ENCODE measurements at places on chromosomes 4 and X.

- DNase-seq: no peak
Observed at GRCh38 chr4:89420507-89420906, 112.9 kb upstream of the GPRIN3 start.

GRCh38 chr4:80156410-80156809 is 40.9 kb upstream of the PRDM8 start:
- DNase-seq: no peak

- DNase-seq: no peak
Observed at GRCh38 chrX:150352114-150352513, 11.0 kb upstream of the MAMLD1 start.

GRCh38 chr4:83568062-83568461 is 32.2 kb downstream of the GPAT3 start:
- DNase-seq: no peak

DNA sequence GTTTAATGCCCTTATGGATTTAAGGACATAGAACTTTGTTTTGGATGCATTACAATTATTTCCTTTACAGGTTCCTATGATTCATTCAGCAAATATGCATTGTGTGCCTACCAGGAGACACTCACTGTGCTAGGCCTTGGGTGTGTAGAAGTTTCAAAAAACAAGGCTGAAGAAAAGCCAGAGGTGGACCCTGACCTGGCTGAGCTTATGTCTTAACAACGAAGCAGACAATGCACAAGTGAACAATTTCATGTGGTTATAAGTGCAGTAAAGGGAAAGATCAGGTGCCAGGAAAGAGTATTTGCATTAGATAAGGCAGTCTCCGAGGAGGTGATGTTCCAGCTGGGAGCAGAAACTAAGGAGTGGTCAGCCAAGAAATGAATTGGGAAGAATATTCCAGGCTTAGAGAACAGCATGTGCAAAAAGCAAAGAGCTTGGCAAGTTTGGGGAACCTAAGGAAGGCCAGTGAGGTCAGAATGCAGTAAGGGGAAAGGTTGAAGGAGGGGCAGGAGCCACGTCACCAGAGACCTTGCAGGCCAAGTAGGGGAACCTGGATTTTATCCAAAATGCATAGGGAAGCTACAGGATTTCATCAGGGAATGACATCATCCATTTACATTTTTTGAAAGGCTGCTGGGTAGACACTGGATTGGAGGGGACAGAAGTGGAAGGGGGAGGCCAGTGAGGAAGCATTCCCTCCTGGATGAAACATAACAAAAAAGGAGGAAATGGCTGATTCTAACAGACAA is 193.6 kb downstream of the SOWAHB start:
- no peak for DNase-seq

DNA sequence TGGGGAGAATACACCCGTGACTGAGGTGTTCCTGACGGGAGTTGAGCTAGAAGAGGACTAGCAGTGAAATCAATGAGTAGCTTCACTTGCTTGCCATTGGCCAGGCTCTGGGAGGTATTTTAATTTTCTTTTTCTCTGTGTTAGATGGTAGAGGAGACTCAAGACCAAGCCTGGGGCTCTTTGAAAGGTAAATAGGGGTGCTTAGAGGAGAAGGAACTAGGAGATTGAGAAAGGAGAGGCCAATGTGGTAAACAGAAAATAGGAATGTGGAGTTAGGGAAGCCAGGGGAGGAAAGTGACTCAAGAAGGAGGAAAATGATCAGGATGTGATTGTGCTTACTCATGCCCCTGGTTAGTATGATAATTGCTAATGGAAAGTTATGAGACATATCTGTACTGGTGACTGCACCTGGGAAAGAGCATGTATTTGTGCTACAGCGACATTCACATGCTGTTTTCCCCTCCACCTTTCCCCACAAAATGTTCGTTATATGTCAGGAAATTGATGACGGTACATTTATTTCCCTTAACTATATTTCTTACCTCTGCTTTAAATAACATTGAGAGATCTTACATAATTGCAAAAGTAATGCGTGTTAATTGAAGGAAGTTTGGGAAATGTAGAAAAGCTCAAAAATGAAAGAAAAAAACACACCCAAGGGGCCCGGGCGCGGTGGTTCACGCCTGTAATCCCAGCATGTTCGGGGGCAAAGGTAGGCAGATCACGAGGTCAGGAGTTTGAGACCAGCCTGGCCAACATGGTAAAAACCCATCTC is 16.9 kb upstream of the LRBA start:
- DNase-seq: peak; percentile 41

GRCh38 chr4:180664766-180665368 is 1578.3 kb upstream of the TENM3 start:
- DNase-seq: peak; percentile 72

DNA sequence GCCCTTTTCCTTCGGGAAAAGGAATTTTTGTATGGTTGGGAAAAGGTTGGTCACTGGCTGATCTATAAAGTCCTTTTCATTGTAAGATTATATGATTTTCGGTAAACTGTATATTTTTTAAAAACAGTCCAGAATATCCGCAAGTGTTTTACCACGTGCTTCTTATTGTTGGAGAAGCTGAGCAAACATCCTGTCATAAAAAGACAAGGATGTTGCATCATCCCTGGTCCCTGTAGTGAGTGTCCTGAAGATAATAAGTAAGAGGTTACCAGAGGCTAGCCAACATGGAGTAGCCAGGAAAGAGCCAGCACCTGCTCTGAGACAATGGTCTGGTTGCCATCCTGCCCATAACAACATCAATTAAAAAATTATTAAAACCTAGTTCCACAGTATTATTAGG is 5.1 kb downstream of the CXCL9 start:
- DNase-seq: no peak

DNA sequence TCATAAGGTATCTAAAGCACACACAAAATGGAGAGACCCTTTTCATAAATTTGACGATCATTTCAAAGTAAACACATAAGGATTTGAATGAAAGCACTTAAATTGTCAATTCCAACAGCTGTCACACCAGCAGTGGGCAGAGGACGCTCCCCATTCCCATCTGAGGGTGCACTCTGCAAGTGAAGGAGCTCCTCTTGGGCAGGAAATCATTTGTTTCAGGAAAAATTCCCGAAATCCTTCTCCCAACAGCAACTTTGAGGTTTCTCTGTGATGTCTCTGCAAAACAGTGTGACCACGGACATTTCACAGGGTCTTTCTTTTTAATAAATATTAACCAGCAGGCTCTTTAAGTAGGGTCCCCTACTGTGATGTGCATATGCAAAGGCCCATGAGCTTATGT is 111.0 kb downstream of the EPHA5 start:
- DNase-seq: no peak

DNA sequence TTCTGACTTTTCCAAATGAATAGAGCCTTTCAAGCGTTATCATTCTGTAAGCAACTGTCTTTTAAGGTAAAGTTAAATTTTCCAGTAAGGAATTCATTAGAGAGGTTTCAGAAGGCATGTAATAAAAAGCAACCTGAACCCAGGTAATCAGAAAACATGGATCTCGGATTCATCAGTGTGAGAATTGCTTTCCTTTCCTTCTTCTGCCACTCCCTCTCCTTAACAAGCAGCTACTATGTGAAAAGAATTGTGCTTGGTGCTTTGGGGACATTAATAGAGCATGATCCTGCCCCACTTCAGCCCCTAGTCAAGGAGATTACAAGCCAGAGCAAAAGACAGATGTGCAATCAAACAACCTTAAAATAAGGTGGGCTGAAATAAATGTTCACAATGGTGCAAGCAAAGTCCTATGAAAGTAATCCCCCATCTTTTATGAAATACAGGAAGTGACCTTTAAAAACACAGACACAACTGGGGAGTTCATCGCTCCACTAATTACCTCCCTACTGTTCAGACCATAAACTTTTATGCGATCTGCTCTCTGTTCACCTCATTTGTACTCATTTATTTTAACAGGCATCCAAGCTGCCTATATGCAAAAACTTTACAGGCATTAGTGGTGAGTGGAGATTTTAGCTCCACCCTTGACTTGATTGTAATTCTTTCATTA is 122.9 kb upstream of the RASGEF1B start:
- DNase-seq: no peak

DNA sequence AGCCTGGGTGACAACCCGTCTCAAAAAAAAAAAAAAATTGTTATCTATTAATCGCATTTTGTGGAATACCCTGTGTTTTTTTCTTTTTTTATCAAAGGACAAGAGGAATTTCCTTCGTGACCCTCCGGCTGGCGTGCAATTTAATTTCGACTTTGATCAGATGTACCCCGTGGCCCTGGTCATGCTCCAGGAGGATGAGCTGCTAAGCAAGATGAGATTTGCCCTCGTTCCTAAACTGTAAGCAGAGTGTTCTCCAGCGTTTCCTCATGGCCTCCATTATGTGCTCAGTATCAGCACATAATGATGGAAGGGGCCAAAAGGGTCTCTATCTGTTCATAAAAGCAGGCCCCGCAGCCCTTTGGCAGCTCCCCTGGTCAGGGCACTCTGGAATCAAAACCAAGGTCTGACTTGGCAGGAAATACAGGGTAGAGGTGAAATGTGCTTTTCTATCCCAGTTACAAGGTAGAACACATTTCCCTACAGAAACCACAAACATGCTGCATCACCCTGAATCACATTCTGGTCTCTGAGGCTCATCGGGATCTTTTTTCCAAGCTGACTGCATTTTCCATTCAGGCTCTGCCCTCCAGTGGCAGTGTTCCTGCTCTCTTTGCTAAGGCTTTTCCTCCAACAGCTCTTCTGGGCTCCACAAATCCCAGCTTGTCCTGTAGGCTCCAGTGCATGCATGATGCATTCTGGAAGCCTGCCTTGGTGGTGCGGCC is 24.4 kb downstream of the SYAP1 start:
- DNase-seq: no peak

DNA sequence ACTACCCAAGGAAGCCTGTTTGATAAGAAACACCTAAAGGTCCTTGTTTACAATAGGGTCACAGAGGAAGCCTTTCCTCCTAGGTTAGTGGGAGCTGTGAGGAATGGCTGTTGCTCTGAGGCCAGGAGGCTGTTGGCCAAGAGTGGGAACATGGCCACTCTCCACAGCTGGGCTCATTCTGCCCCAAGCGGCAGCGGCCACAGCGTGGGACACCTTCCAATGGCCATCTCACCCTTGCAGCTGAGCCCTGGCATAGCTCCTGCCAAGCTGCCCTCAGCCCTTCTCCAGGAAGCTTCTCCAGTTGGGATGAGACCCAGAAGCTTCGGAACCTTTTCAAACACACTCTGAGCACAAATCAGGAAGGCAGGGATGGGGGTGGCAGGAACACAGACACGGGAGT is 111.8 kb upstream of the MAP3K15 start:
- no peak for DNase-seq
